H4 (cell line): ENCODE measurements at places on chromosomes 3 and 15.
A peak's percentile ranks its signal among the peaks of the same experiment; 100 is the strongest.

GRCh38 chr15:82651708-82652107 lies 4.5 kb upstream of the CPEB1 start:
- no peak for DNase-seq

GRCh38 chr3:56616478-56617006 lies 59.6 kb downstream of the CCDC66 start:
- DNase-seq, result no peak

DNA sequence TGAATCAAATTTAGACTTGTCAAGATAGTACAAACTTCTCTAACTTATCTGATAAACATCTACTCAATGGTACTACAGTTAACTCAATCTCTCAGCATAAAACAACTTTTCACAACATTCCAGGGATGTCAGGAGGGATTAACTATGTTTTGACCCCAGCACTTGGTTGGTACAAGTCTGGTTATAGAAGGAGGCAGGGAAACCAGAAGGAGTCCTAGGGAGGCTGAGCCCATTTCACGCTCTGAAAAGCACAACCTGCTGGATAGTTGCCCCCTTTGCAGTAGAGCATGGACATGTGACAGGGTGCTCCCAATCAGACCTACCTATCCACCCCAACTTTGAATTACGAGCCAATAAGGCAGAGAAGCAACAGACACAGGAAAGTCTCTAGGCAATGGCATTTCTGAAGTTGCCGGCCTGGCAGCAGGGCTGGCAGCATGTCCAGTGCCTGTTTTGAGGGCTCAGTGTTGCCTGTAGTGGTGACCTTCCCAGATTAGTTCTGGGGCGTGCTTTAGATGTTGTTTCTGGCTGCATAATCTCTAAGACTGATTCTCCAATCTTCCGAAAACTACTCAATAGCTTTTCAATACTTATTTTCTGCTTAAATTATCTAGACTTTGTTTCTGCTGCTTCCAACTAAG lies 8.2 kb downstream of the ANKUB1 start:
- DNase-seq, result peak; percentile 33

DNA sequence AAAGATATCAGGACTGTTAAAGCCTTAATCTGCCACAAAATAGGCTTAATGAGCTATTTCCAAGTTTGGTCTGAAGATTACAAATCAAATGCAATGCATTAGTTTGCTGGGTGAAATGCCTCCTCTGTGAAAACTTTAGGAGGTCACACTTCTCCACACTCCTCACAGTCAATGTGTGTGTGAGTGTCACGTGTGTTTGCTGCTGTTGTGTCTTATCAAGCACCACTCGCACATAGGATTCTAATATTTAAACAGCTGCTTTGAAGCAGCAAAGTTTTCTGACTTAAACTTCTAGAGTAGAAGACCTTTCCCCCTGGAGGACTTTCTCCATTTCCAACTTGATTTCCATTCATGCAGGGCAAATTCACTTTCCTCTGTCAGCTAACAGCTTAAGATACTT lies 203.2 kb upstream of the PEX5L start:
- no peak for DNase-seq

DNA sequence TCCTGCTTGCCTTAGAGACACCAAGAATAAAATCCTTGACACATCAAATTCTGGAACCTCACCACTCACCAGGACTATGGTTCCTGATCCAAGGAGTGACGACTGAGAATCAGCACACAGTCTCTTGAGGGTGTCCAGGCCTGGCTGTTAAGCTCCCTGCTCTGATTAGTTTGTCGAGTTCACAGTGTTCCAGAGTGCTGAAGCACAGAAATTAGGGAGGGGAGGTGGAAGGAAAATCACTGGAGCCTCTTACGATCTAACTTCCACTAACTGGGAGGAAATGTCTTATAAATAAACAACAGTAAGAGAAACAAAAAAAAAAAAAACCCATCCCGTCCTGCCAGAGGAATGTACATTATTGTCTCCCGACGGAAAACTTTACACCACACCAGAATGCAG lies 330.2 kb downstream of the TIGIT start:
- DNase-seq, result peak; percentile 56

- no peak for DNase-seq
Measured at GRCh38 chr3:26807272-26807671, 184.7 kb downstream of the LRRC3B start.

- no peak for DNase-seq
Measured at GRCh38 chr3:12352253-12352652, 63.4 kb downstream of the PPARG start.

- no peak for DNase-seq
Measured at GRCh38 chr3:21668012-21668411, 83.0 kb downstream of the ZNF385D start.

GRCh38 chr3:171346582-171347300 lies 113.5 kb downstream of the TNIK start:
- DNase-seq, result peak; percentile 28

- no peak for DNase-seq
Measured at GRCh38 chr3:35724106-35724505, 84.8 kb downstream of the ARPP21 start.

- DNase-seq, result no peak
Measured at GRCh38 chr15:76160426-76161152, 100.8 kb downstream of the TMEM266 start.

DNA sequence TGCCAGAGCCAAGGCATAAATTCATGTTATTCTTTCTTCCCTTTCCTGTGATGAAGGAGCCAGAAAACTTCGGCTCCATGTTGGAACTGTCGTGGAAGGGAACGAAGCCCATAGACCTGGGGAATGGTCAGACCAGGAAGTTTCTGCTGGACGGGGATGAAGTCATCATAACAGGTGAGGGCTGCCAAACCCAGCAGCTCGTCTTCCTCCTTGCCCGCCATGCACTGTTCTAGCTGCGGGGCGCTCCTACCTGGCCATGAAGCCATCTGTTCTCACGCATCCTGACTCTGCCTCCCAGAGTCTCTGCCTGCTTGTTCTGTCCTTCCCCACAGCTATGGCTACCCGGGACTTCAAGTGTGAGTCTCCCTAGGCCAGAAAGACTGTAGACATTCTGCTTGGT lies 28.2 kb downstream of the FAH start:
- no peak for DNase-seq

DNA sequence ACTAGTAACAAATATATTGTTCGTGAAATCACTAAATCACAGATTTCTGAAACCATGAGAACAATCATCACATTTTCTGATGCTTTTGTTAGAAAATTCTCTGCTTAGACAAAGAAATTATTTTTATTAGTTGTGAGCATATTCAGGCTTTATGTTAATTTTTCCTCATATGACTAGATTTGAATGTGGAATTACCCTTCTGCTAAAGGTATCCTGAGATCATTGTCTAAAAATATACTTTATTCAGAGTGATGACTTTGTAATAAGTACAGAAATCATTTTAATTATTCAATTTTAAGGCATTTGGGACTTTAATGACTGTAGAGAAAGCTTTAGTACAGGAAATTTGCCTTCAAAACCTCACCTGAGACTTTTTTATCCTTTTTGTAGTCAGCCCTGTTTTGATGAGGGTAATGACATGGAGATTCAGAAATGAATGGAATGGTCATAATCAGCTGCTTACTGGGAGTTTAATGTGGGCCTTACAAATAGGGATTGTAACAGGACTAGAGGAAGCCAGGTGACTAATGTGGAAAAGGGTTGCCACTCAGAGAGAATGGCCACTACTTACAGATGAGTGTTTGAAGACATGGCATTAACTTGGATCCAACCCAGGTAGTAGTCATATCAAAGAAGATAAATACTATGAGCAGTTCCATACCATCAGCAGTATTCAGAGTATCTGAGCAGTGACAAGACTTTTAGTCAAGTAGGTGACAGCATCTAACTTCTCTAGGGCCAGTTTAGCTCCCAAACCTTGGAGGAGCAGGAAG lies 148.3 kb downstream of the MBNL1 start:
- DNase-seq, result no peak

DNA sequence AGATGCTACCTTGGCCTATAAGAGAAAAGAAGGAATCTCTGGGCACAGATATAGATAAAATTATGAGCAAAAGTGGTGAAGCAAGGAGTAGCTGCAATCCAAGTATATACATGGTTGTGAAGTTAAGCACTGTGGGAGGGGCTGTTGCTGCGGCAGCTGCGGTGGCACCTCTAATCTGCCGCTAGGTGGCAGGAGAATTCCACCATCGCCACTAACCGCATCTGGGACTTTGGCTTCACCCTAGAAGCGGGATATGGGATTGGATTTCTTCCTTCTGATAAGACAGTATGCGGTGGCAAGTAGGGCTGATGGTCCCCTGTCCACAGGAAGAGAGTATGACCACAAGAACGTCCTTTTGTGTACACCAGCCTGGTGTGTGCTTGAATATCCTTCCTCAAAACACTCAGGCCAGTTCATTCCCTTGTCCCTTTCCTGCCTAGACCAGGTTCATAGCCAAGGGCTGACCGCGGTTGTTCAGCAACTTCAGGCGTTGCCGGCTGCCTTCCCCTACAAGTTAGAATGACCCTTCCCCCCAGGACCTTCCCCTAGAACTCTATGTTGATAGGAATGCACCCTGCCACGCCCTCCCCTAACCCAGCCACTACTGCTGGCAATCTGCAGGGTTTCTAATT lies 5.1 kb downstream of the MAGEL2 start:
- peak; percentile 58 for DNase-seq

GRCh38 chr3:57699591-57699990 lies 6.7 kb upstream of the DENND6A start:
- no peak for DNase-seq

DNA sequence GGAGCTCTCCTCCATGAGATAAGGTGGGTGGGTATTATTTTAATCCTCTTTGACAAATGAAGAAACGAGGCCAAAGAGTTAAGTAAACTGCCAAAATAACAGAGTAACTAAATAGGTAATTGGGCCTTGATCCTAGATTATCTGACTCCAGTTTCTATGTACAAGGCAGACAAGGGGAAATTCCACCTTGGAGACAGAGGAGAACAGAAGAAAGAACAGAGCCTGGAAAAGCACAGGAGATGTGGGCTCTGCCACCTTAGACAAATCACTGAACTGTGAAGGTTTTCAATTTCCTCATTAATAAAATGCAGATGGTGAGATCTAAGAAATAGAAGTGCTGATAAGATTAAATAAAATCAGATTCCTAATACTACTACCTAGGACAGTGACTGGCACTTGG lies 310.2 kb upstream of the TLE3 start:
- no peak for DNase-seq

GRCh38 chr3:11736136-11736833 lies 92.6 kb upstream of the VGLL4 start:
- no peak for DNase-seq

DNA sequence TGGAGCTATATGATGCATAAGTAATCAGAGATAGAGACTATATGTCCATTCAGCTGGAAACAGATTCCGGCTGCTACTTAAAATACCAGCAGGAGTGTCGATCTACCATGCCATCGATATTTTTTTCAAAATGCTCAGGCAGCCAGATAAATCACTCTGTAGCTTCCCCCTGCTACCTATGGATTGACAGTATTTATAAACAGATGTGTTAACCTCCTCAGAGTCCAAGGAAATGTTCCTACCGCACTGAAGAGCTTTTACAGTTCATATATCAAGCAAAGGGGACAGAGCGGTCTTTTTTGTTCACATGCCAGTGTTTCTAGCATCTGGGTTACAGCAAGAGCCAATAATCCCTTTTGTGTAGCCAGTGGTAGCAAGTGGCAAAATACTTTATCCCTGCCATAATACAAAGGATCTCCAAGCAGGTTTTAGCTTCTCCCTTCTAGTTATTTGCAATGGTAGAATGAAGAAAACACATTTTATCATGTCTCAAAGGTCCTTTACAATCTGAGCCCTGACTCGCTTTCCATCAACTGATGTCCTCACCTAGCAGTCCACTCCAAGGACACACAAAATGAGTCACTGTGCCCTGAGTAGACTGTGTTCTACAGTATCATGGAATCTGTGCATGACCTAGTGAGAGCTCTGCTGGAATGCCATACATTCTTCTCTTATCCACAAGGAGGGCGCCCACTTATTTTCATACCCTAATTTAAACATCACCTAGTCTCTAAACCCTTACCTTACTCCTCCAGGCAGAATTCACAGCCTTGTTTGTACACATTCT lies 507.0 kb downstream of the TBL1XR1 start:
- DNase-seq, result no peak

DNA sequence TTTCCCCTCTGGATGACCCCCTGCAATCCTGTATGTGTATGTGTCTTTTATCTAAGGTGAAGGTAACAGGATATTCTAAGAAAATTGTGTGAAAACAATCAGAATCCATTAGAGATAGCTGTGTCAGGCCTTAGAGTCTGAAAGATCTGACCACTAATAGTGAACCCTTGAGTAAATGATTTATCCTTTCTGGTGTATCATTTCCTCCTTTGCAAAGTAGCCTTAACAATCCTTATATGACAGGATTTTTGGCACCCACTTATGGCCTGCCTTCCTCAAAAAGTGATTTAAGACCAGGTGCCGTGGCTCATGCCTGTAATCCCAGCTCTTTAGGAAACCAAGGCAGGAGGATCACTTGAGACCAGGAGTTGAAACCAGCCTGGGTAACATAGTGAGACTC lies 110.2 kb downstream of the RBPMS2 start:
- no peak for DNase-seq

- DNase-seq, result no peak
Measured at GRCh38 chr3:38314764-38315487, 31.7 kb upstream of the XYLB start.

- DNase-seq, result no peak
Measured at GRCh38 chr3:37772773-37773354, 88.8 kb upstream of the CTDSPL start.

DNA sequence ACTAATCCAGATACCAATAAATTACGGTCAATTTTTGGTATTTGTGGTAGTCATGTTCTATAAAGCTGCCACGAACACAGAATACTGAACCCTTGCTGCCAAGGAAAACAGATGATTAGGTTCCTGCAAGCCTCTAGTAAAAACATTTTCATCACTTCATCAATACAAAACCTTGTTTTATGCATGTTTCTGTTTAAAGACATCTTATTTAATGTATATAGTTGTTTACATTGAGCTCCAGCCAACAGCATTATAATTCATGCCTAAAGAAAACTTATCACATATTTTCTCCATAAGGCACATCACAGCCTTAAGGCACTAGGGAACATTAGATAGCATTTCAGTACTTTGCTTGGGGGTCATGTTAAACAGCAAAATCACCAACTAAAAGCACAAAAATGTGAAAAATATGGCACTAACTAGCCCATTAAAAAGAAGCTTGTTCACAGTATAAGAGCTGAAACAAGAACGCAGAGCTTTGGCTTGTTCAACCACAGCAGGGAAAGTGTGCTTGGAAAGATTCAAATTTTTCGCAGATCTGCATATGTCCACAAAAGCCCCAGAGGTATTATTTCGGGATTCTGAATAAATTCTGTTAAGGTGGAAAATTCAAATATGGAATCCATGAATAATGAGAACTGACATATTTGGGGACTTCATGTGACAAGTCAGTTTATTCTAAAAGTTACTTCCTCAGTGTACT lies 27.7 kb downstream of the POLQ start:
- DNase-seq, result no peak
